Substantia nigra (tissue), 51 donors: ENCODE measurements at places on chromosomes 13 and 19.

GRCh38 chr13:27622102-27622820 is 569 bp downstream of the POLR1D start:
- no peak for DNase-seq

- DNase-seq, result no peak
These were observed 27.4 kb downstream of the GRIK5 start for GRCh38 chr19:42042455-42043170.

DNA sequence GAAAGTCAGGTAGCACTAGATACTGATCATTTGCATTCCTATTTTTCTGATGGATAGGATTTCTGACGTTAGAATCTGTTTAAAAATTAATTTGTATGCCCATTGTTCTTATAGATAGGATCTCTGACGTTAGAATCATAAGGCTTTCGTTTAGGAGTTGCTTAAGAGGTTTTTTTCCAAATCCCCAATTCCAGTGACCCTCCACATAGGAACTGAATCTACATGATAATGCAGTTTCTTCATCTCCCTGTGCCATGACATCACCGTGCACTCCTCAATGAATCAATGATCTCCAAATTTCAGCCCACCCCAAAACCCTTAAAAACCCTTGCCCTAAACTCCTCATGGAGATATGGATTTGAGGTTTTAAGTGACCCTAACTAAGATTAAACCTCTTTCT is 87.2 kb downstream of the RXFP2 start:
- no peak for DNase-seq

DNA sequence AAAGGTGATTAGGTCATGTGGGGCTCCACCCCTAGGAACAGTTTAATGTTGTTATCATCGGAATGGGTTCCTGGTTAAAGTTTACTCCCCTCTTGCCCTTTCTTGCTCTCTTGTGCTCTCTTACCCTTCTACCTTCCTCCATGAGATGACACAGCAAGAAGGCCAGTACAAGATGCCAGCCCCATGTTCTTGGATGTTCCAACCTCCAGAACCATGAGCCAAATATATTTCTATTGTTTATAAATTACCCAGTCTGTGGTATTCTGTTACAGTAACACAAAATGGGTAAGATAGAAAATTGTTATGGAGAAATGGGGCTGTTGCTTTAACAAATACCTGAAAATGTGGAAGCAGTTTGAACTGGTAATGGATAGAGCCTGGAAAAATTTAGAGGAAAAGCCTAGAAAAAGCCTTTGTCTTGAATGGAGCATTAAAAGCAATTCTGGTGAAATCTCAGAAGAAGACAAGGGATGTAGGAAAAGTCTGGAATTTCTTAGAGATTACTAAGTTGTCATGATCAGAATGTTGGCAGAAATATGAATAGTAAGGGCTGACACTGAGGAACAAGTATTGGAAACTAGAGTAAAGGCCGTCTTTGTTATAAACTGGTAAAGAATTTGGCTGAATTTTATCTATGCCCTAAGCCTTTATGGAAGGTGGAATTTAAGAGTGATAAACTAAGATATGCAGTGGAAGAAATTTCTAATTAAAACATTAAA is 53.5 kb upstream of the TSC22D1 start:
- no peak for DNase-seq

DNA sequence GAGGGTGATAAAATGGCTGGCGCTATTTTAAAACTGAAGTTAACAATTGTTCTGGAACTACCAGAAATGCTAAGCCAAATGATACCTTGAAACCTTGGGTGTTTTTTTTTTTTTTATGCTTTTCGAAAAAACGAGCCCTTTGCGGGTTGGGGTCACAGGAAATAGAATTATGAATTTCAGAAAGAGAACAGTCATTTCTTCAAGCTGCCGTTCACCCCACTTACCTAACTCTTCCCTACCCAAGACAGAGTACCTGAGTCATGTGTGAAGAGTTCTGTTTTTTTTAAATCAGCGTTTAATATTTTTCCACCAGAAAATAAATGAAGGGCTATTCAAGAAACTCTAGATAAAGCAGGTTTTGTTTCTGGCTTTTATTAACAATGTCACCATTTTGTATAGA is 35.3 kb downstream of the KLF2 start:
- no peak for DNase-seq

DNA sequence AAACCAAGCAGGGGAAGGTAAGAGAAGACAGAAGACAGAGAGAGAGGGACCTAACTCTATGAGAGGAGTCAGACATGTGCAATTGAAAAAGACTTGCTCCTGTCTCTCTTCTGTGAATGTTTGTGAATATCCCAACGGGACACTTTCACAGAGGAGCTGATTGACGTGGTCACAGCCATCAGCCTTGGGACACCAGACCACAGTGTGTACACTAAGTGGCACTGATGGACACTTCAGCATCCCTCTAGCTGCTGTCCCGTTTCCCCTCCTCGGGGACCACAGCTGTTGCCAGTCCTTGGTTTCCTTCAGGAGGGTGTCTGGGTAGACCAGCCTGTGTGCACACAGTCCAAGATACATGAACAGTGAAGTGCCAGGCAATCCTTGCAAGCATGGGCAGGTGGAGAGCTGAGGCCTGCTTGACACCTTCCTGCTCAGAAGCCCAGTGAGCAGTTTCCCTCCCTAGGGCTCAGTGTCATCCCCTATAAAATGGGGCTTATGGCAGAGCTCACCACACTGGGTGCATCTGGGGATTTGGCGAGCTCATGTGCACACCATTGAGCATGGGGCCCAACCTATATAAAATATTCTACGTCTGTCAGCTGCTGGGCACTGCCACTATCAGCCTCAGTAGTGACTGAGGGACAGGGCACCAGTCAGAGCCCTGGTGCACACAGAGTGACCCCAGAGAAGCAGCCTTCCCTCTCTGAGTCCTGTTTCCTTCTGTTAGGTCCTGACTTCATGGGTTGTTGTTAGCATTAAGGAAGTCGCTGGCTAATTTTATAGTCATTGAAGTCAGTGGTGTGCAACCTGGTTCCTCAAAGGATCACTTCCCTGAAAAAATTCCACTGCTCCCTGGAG is 4.3 kb upstream of the USF2 start:
- DNase-seq, result no peak

GRCh38 chr19:49502866-49503581 is 6.8 kb downstream of the RPS11 start:
- no peak for DNase-seq
